Cardiac fibroblast (primary cell): ENCODE measurements at places on chromosomes 3 and 15.

GRCh38 chr3:38108649-38109579, 28.0 kb downstream of the ACAA1 start:
- DNase-seq, result no peak

DNA sequence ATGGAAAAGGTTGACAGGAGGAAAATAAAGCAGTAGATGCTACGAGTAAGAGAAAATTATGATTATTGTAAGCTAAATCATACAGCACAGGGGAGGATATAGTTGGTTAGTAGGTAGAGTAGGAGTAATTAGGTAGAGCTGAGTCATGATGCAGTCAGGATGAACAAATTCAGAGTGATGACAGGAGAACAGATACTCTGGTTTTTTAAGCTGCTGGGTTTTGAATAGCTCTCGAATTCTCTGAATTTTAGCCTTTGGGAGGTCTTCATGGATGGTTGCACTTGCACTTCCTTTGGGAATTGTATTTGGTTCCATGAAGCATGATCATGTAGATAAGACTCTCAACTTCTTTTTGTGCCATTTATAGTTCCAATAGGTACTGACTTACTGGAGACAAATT, 96.2 kb downstream of the ECT2 start:
- DNase-seq, result peak; percentile 28

GRCh38 chr3:82558081-82558480, 796.6 kb upstream of the GBE1 start:
- DNase-seq, result no peak

GRCh38 chr15:46089467-46089935, 454.7 kb downstream of the SQOR start:
- DNase-seq, result no peak

GRCh38 chr15:37907136-37907535, 27.3 kb upstream of the TMCO5A start:
- peak; percentile 38 for DNase-seq

DNA sequence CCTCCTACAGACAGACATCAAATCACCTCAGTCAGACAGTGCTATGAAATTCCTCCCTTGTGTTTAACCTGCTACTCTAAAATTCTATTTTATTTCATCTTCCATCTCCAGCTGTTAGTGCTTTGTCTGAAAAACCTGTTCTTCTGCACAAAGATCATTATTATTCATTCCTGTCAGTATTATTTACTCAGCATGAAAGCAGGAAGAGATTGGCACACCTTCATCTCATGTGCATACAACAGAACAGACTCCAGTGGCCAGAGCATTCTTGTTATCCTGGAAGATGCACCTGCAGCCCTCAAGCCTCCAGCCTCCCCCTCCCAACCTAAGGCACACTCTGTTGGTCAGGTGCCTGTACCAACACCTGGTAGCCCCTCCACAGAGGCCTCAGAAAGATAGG, 1.8 kb upstream of the ROPN1B start:
- no peak for DNase-seq

- no peak for DNase-seq
Observed at GRCh38 chr3:193292386-193292785, 51.4 kb downstream of the PLAAT1 start.

DNA sequence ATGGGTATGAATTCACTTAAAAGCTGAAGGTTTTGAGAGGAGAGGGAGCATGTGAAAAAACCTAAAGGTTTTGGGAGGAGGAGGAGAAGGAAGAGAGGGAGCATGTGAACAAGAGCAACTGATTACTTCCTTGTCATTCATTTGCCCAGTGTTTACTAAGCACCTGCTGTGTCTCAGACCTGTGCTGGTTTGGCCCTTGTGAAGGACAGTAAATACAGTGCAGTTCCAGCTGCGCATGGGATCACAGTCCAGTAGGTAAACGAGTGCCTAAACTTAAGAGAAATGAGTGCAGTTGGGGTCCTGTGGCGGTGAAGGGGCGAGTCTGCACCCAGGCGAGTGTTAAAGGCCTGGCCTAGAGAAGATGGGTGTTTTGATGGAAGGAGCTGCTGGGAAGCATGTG, 38.6 kb downstream of the IGF1R start:
- no peak for DNase-seq

DNA sequence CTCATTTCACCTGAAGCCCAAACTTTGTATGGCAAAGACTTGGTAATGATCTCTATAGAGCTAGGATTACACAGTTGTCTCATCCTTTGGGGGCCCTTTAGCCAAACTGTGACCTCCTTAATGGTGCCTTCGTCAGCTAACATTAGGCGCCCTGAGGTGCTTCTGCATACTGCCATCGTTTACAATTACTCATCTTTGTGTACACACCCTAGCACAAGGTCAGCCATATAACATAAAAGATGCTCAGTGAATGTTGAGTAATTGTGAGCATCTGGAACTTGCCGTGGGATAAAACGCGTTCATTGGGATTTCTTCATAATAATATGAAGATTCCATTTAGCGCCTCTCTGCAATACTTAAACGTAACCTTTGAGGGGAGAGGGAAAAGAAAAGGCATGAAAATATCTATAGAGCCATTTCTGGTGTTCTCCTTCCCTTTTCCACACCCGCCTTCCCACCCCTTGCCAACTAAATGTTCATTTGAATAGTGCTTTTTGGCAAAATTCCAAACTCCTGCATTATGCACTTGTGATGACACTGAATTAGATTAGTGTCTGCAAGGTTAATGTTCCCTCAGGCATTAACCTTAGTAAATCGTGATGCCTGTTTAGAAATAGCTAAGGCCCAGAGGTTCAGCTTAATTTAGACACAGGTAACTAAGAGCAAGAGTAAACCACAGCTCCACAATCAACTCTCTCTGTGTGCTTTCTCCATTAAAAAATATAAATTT, 990 bp upstream of the ZNF148 start:
- no peak for DNase-seq

DNA sequence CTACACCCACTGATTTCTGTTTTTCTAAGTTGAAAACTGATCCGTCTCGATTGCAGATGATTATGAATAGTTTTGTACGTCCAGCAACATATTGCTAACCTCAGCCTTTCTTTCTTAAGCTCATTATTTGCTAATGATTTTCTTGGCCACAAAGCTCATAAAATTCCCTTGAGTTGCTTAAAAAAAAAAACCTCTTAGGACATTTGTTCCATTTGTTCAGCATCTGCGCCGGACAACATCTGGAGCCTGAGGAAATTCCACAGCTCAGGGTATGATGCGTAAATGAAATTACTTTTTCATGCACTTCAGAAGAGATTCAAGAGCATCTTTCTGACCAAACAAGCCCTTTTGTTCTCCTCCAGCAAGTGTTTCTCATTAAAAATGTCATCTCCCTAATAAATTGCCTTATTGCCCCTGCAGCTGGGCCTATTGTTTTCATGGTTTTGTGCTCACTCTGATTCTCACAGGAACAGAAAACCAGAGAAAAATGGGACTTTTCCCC, 249.1 kb upstream of the MCTP2 start:
- no peak for DNase-seq

DNA sequence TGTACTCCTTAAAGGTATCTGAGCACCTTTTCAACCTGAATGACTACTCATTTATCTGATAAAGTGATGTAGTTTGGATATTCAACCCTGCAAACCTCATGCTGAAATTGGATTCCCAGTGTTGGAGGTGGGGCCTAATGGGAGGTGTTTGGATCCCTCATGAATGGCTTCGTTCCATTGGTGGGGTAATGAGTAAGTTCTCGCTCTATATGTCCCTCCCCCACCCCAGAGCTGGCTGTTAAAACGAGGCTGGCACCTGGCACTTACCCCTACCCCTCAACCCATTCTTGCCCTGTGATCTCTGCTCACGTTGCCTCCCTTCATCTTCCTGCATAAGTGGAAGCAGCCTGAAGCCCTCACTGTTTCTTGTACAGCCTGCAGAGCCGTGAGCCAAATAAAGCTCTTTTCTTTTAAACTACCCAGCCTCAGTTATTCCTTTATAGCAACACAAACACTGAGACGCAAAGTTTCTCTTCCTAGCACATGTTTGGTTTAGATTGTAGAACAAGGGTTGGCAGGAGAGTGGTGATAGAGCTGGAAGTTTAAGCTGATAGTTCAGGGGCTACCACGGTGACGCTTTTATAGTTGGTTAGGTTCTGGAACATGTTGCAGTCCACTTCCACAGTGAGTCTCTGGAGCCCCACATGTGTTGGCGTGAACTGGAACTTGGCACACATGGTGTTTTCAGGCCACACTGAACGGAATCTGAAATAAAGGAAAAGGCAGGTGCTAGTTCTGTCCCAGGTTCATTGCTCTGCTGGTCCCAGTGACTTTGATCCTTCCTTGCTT, 11.8 kb downstream of the CCNDBP1 start:
- DNase-seq, result no peak

GRCh38 chr15:75786575-75786947, 56.7 kb upstream of the UBE2Q2 start:
- no peak for DNase-seq

DNA sequence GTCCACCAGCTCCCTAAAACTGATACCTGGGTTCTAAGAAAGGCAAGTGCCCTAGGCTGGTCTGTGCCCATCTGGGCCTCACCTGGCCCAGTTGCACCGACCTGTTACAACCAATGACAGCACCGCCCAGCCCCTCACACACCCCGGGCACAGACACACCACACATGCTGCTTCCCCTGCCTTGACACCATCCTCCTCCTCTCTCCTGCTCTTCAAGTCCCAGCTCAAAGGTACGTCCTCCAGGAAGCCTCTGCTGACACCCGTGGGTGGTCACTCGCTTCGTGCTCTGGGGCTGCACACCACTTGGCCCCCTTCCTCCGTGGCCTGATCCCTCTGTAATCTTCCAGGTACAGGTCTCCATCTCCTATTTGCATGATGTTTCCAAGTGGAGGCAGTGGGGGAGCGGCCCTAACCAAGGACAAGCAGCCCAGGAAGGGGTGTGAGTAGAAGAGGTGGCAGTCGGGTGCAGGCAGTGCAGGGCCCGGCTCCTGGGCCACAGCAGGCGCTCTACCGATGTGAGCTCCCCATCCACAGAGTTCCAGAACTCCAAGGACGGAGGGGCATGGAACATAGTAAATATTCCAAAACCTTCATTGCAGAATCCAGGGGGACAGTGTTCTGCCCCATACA, 144.6 kb downstream of the NUP210 start:
- no peak for DNase-seq

DNA sequence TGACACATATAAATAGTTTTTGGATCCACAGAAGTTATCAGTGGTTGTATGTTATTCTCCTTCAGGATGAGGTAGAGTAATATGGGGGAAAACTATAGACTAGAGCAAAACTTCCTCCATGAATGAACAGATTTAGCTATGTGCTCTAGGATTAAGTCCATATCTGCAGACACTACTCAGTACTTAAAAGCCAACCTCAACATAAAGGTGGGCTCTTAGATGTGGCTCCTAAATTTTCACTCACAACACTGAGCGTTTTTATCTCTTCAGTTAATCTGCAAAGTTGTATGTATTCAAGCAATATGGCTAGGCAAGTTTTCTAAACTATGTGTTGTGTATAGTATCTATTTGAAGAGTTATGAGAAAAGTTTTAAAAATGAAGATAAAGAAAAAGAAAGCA, 147.0 kb upstream of the SLITRK3 start:
- DNase-seq, result no peak

DNA sequence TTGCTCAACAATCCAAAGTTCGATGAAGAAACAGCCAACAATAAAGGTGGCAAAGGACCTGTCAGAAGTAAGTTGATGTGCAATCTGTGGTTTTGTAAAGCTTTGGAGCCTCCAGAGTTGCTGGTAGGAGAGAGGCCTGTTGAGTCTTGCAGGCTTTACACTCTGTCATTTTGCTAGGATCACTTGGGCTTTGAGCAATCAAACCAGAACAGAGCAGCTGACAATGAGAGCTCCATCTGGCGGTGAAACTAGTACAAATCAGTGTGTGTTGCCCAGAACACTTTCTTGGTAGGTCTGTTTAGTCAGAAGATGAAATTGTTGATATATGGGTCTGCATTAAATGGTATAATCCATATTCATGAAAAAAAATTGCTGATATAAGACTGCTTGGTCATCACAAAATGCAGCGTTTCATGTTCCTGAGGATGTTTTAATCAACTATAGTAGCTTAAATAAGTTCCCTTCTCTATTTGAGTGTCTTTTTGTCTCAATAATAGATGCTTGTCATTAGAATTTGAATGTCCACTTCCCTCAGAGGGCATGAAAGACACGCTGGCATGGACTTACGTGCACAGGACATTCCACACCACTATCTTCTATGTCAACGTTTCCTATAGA, 25.7 kb downstream of the TMOD2 start:
- peak; percentile 88 for DNase-seq

GRCh38 chr15:72836676-72837330, 53.2 kb upstream of the ADPGK start:
- DNase-seq, result no peak

DNA sequence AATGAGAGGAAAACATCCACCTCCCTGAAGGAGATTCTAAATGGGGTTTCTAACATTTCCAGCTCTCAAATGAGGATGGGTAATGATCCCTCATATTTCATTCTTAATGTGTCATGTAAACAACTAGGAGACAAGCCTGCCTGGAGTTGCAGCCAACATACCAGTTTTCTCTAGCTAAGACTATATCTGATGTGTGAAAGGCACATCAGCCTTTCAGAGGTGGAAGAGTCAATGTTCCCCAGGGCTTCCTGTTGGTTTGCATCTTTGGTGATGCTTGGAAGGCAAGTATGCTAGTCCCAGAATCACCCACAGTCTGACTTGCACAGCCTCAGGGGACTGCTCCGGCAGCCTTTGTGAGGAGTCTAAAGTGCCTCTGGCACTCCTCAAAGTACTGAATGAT, 921.2 kb downstream of the SQOR start:
- DNase-seq, result no peak

DNA sequence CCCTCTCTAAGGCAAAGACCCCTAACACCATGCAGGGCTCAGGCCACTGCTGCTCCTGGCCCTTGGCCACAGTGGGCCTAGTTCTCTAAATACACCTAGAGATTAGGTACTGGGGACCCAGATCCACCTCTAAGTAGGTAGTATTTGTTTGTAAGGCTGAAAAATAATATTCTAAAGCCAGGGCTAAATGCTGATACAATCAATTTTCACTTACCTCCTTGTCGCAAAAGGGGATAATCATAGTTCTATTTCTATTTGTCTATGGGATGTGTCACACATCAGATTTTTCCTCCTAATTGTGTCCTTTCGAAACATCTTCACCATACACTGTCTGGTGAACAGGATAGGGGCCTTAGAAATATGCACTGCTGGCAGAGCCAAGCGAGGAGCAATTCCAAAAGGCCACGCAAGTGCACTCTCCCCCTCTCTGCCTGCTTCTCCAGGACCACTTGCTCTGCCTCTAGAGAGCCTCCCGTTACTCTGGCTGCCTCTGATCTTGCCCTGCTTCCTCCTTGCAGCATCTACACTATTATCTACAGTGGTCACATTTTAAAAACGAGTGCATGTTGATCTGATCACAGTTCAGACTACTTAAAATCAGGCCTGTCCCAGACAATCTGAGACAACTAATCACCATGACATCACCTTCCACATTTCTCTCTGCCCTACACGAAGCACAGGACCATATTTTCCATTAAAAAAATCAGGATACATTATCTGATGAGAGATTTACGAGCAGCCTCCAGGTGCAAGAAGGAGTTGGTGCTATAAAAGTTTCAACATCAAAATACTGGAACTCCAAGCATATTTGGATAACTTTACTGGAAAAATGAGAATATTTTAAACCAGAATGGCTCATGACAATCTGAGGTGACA, 115.4 kb downstream of the MYLK start:
- DNase-seq, result no peak

GRCh38 chr15:73637527-73637926, 4.3 kb upstream of the NPTN start:
- DNase-seq, result peak; percentile 32
